ENCODE measurements at places on chromosomes 6 and 20. TPM values are rescaled to one million over a fixed set of nuclear protein-coding genes. Genes with fewer than 3 reads are reported as not detected.

DNA sequence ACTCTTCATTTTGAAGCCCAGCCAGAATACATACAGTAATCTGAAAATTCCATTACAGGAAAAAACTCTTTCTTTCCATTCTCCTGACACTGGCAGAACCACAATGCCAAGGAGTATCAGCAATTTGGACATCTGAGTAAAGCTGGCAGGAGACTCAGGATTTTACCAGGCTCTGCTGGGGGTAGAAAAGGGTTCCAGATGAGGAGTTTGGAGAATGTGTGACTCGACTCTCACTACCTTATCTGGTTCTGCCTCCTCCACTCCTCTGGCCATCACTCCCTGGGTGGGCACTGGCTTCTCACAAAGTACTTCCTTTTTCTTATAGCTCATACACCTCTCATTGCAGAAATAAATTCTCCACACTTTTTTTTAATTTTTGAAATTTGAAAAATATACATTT lies 10.6 kb upstream of the WFDC8 start:
- no peaks in the 10 kb centered on the region for H3K36me3 ChIP-seq
- peaks cover 6% of the 10 kb centered on the region for H3K27me3 ChIP-seq
- H3K4me1 ChIP-seq: no peaks in the 10 kb centered on the region
- no peak overlapping the region for H3K4me3 ChIP-seq
- H3K27ac ChIP-seq: no peak overlapping the region
- no peak for DNase-seq

DNA sequence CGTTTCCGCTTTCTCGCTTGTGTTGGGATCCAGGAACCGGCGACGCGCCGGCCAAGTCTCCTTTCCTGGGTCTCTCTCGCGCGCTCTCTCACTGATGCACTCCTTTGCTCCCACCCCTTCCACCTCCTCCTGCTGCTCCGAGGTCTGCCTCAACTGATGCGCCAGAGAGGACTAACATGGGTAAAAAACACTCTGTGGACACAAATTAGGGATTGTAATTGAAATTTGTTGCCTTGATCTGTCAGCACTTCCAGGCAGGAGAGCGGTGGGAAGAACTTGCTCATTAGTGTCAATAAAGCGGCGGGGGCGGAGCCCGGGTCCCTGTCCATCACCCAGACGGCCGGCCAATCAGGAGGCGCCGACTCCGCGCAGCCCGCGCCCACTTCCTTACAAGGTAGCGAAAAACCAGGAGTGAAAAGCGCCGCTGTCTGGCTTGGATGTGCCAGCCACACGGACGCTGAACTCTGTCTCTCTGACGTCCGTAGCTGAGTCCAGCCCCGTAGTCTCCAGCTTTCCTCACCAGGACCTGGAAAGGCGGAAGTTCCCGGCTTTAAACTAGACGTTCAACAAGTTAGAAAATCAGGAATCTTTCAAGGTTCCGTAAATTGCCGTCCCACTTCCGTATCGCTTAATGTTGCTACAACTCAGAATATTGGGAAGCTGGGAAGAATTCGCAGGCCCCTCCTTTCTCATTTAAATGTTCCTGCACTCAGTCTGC lies at the start of gene TBX18:
Gene TBX18 (minus strand): TSS at position 267 of the 718 bp plus-strand sequence. CDS start 417 bp downstream, outside the sequence.
- DNase-seq: peak; percentile 95
- peak within 1 kb of the TSS; percentile 89 for H3K27ac ChIP-seq
- peaks cover 17% of the 10 kb centered on the region for H3K4me1 ChIP-seq
- H3K4me3 ChIP-seq: peak within 1 kb of the TSS; percentile 72
- H3K27me3 ChIP-seq: peaks cover 71% of the 10 kb centered on the region
- H3K36me3 ChIP-seq: no peaks in the 10 kb centered on the region

- no peaks in the 10 kb centered on the region for H3K36me3 ChIP-seq
- H3K27ac ChIP-seq: no peak overlapping the region
- H3K27me3 ChIP-seq: no peaks in the 10 kb centered on the region
- no peak for DNase-seq
These were observed 21.2 kb upstream of the TTPAL start for GRCh38 chr20:44454306-44454963.

GRCh38 chr6:110728501-110728900 lies 86.8 kb downstream of the CDK19 start:
- DNase-seq: no peak
- no peaks in the 10 kb centered on the region for H3K36me3 ChIP-seq
- no peak overlapping the region for H3K27ac ChIP-seq

- no peaks in the 10 kb centered on the region for H3K27me3 ChIP-seq
- DNase-seq: no peak
- H3K36me3 ChIP-seq: no peaks in the 10 kb centered on the region
- H3K4me1 ChIP-seq: no peaks in the 10 kb centered on the region
- no peak overlapping the region for H3K4me3 ChIP-seq
These were observed 31.4 kb downstream of the HIVEP2 start for GRCh38 chr6:142913511-142914047.

DNA sequence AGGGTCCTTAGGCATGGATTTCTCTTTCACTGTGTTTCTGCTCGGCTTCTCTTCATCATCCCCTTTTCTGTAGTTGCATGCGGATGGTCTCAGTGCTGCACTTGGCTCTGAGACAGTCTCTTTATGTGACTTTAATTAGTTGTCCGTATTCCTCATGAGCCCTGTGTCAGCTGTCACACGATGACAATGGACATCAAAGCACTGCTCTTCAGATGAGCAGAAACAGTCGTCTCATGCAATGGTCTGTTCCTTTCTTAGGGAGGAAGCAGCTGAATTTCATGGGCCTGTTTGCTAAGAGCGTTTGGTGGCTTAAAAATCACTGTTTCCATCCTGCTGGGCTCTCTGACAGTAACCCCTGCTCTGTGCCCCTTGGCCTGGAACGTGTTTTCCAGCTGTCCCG lies 64.9 kb downstream of the SYTL3 start:
- H3K4me3 ChIP-seq: no peak overlapping the region
- no peaks in the 10 kb centered on the region for H3K27me3 ChIP-seq
- DNase-seq: no peak

DNA sequence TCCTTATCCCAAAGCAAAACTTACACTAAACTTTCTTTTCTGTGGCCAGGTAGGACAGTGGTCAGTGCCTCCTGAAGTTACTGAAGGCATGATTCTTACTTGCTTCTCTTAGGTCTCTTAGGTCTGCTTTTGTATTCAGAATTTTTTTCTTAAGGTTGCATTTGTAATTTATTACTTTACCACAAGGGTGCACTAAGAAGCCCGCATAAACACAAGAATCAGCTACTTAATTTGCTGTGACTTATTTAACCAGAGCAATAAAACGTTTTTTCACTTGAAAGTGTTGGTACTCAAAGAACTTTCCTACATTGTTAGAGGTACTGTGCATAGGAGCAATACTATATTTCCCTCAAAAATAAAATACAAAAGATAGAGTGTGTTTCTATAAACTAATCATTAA lies 75.4 kb upstream of the LAMA2 start:
- H3K4me1 ChIP-seq: peaks cover 18% of the 10 kb centered on the region
- H3K4me3 ChIP-seq: no peak overlapping the region
- no peaks in the 10 kb centered on the region for H3K36me3 ChIP-seq
- no peaks in the 10 kb centered on the region for H3K27me3 ChIP-seq

GRCh38 chr20:920311-920710 lies 4.2 kb upstream of the ANGPT4 start:
- peaks cover 3% of the 10 kb centered on the region for H3K27me3 ChIP-seq
- H3K27ac ChIP-seq: no peak overlapping the region
- no peak overlapping the region for H3K4me3 ChIP-seq
- no peak for DNase-seq
- no peaks in the 10 kb centered on the region for H3K36me3 ChIP-seq

DNA sequence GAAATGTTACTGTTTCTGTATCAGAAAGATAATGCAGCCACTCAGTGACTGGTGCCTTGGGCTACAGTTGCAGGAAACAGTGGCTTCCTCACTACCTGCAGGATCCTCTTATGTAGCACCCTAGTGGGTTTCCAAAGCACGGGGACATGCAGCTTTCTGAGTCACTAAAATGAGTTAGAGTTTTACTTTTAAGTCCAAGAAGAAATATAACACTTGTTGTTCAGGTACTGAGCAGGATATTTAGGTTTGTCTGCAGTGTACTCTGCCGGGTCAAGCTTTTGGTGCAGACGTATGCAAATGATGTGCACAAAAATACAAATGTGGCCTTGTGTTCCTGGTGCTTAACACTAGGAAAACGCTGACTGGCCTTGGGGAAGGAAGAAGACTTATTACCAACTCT lies 22.0 kb downstream of the ACSS1 start:
- no peaks in the 10 kb centered on the region for H3K36me3 ChIP-seq
- peak overlapping the region; percentile 3 for H3K27ac ChIP-seq
- H3K27me3 ChIP-seq: no peaks in the 10 kb centered on the region
- peaks cover 51% of the 10 kb centered on the region for H3K4me1 ChIP-seq

- no peaks in the 10 kb centered on the region for H3K4me1 ChIP-seq
- H3K4me3 ChIP-seq: no peak overlapping the region
- no peaks in the 10 kb centered on the region for H3K36me3 ChIP-seq
These were observed 75.7 kb upstream of the RALY start for GRCh38 chr20:33917831-33918525.

DNA sequence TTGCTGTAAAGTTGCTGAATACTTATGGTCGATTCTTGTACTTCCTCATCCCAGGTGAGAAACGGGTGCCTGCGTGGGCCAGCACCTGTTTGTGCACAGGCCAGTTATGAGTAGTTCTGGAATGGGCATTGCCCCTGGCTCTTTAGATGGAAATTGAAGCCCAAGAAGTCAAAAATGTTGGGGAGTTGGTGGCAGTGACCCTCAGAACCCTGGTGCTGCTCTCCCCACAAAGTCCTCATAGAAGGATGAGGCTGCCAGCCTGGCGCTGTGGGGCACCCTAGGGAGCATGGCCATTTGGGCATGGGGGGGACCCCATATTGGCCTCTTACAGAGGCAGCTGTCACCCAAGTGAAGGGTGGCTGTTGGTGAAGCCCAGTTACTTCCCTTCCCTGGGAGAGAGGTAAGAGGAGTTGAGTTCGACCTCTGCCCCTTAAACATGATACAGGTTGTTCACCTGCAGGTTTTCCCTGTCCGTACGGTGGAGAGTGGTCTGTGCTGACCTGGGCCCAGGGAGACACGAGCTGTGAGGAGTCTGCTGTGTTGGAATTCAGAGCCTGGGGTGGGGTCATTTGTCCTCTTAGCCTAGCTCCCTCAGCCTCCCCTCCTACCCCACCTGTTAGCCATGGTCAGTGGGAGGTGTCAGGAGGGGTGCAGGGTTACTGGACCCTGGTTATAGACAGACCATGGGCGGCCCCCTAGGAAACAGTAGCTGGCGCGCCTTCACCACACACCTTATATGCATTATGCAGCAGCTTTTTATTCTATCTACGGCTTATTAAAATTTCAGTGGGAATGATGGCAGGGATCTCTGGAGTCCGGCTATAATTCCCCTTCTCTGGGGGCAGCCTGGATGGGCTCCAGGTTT lies 4.9 kb downstream of the HMGA1 start:
- no peak overlapping the region for H3K4me3 ChIP-seq
- H3K36me3 ChIP-seq: peaks cover 13% of the 10 kb centered on the region
- H3K4me1 ChIP-seq: peaks cover 23% of the 10 kb centered on the region
- no peak overlapping the region for H3K27ac ChIP-seq
- no peak for DNase-seq
- H3K27me3 ChIP-seq: no peaks in the 10 kb centered on the region

GRCh38 chr6:161543684-161544309 lies 269.9 kb upstream of the AGPAT4 start:
- no peak for DNase-seq
- H3K4me3 ChIP-seq: no peak overlapping the region
- H3K36me3 ChIP-seq: no peaks in the 10 kb centered on the region
- no peak overlapping the region for H3K27ac ChIP-seq

DNA sequence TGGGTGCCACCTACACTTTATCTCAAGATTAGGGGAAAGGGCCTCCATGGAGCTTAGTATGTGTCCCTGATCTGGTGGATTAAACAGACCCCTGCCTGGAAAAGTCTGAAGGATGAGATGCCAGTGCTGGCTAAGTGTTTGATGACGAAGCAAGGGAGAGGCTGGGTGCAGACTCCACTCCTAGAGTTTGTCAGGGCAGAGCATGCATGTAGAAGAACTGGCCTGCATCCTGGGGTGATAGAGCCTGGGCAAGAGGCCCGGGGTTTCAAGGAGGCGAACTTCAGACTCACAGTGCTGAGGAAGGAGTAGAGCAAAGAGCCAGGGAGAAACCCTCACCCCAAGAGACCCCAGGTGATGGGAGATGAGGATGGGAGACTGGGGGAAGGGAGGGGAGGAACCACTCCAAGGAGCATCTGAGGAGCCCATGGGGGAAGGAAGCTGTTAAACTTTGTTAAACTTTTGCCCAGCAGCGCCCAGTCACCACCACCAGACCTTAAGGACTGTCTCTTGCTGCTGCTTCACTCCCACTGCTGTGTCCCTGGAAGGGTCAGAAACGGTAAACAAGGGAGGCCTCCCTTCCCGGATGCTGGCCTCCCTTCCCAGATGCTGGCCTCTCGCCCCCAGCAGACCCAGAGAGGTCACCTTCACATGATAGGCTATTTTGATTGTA lies 61.6 kb downstream of the RPRD1B start:
- no peak for DNase-seq
- H3K27me3 ChIP-seq: no peaks in the 10 kb centered on the region
- H3K27ac ChIP-seq: peak overlapping the region; percentile 31
- H3K4me3 ChIP-seq: no peak overlapping the region

- H3K4me3 ChIP-seq: no peak overlapping the region
- no peak overlapping the region for H3K27ac ChIP-seq
These were observed 139.5 kb downstream of the ZFAND3 start for GRCh38 chr6:37959061-37959460.

- DNase-seq: no peak
- no peaks in the 10 kb centered on the region for H3K27me3 ChIP-seq
- H3K27ac ChIP-seq: no peak overlapping the region
- H3K4me1 ChIP-seq: no peaks in the 10 kb centered on the region
These were observed 23.2 kb downstream of the SCGN start for GRCh38 chr6:25675167-25675566.

DNA sequence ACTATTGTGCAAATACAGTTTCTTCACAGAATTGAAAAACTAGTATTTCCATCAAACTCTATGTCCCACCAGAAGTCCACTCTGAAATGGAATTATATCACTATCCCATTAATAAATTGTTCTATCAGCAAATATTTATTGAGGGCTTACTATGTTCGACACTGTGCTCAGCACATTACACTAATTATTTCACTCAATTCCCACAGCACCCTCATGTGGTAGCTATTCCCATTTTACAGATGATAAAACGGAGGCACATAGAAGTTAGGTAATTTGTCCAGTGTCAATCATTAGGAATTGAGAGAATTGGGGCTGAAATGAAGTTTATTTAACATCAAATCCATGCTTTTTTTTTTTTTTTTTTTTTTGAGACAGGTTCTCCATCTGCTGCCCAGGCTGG lies 52.5 kb downstream of the MKKS start:
- no peaks in the 10 kb centered on the region for H3K27me3 ChIP-seq
- H3K27ac ChIP-seq: no peak overlapping the region
- H3K4me1 ChIP-seq: no peaks in the 10 kb centered on the region
- peak; percentile 36 for DNase-seq
- no peak overlapping the region for H3K4me3 ChIP-seq

- H3K27ac ChIP-seq: peak within 1 kb of the TSS; percentile 96
- peak within 1 kb of the TSS; percentile 94 for H3K4me3 ChIP-seq
- DNase-seq: peak; percentile 99
- H3K27me3 ChIP-seq: no peaks in the 10 kb centered on the region
These were observed at the start of the genes DZANK1 and POLR3F for GRCh38 chr20:18466894-18467730. Gene DZANK1, minus strand, starts transcription at chr20:18467030. Its CDS starts 1,672 bp downstream, at chr20:18465358. Gene POLR3F, plus strand, starts transcription at chr20:18467390. Its CDS starts 117 bp downstream, at chr20:18467507.

GRM4 gene
- 0.41 TPM for total RNA-seq

FRS3 gene
- 5.5 TPM for total RNA-seq

PCK1 gene
- total RNA-seq: not detected

PSORS1C1 gene
- total RNA-seq: not detected

SASH1 gene
- 19.2 TPM for total RNA-seq

SCGN gene
- not detected for total RNA-seq

METTL24 gene
- 6.4 TPM for total RNA-seq

All from A673 (cell line).